Activated naive CD4-positive, alpha-beta T cell treated with Interleukin-2 at 50 U/mL for 16 hours (primary cell): ENCODE measurements at places on chromosomes 7 and 10.

DNA sequence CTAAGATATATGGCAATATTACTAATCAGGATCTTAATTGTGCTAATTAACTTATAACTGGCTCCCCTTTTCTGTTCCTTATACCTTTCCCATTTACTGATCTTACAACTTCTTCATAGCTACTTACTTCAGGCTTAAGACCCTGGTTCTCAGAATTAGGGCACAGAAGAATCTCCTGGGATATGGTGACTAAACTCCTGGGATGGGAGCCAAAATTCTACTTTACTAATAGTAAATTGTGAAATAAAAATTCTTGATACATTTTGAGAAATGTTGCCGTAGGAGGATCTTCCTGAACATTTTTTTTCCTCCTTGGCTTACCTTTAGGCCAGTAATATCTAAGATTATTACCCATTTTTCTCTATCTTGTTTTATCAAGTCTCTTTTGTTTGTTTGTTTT, 309.5 kb downstream of the ATRNL1 start:
- DNase-seq: no peak

- DNase-seq: peak; percentile 52
Observed at GRCh38 chr7:100476903-100477870, 1.8 kb downstream of the TSC22D4 start.

GRCh38 chr10:128868481-128868880, 598.6 kb upstream of the MGMT start:
- DNase-seq: no peak

DNA sequence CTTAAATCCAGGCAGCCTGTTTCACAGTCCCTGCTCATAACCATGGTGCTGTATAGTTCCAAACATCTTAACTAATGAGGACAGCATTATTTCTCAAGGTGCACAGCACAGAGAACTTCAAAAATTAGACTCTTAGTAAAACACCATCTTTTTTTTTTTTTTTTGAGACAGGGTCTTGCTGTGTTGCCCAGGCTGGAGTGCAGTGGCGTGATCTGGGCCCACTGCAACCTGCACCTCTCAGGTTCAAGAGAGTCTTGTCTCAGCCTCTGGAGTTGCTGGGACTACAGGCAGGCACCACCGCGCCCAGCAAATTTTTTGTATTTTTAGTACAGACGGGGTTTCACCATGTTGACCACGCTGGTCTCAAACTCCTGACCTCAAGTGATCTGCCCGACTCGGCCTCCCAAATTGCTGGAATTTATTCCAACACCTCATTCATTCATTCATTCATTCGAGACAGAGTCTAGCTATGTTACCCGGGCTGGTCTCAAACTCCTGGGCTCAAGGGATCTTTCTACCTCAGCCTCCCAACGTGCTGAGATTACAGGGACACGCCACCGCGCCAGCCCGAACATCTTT, 507 bp upstream of the TMEM254 start:
- DNase-seq: no peak

- DNase-seq: no peak
Observed at GRCh38 chr10:117546020-117546580, 3.6 kb downstream of the EMX2 start.

DNA sequence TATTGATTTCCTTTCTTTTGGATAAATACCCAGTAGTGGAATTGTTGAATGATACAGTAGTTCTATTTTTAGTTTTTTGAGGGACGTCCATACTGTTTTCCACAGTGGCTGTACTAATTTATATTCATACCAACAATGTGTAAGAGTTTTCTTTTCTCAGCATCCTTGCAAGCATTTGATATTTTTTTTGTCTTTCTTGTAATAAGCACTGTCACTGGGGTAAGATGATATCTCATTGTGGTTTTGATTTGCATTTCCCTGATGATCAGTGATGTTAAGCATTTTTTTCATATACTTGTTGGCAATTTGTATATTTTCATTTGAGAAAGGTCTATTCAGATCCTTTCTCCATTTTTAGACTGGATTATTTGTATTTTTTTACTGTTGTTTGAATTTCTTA, 308.7 kb downstream of the PTEN start:
- DNase-seq: no peak

DNA sequence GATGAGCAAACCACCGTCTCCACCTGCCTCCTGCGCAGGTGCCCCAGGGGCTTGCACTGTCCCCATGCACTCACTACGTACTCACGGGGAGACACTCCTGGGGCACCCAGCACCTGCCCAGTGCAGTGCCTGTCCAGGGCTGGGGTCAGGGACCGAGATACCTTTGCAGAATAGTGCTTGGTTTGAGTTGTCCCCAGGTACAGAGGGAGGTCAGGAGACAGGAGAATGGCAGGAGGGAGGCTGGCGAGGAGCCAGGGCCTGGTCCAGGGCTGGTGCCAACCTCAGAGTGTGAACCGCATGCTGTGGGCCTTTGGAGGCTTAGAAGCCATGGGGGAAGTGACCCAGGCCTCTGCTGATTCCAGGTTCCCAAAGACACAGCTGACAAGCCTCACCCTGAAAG, 110.1 kb upstream of the GPR26 start:
- DNase-seq: no peak

DNA sequence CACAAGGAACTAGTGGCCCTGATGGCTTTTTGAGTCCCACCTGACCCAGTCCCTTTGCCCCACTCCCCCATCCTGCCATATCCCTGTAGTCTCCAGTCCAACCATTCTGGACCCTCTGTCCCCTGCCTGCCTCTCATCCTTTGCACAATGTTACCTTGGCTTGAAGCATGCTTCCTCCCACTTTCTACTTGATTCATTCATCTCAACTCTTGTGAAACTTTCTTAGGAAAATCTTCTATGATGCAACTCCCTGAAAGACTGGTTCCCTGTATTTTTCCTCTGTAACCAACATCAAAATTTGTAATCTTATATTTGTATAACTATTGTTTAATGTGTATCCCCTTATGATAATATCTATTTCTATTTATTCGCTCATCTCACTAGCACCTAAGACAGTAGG, 151.5 kb downstream of the LRRTM3 start:
- DNase-seq: no peak

GRCh38 chr10:113379091-113379490, 173.8 kb upstream of the HABP2 start:
- no peak for DNase-seq

- DNase-seq: no peak
Observed at GRCh38 chr10:56881218-56881617, 520.2 kb upstream of the ZWINT start.

- DNase-seq: no peak
Observed at GRCh38 chr7:40401406-40401805, 266.6 kb downstream of the SUGCT start.

DNA sequence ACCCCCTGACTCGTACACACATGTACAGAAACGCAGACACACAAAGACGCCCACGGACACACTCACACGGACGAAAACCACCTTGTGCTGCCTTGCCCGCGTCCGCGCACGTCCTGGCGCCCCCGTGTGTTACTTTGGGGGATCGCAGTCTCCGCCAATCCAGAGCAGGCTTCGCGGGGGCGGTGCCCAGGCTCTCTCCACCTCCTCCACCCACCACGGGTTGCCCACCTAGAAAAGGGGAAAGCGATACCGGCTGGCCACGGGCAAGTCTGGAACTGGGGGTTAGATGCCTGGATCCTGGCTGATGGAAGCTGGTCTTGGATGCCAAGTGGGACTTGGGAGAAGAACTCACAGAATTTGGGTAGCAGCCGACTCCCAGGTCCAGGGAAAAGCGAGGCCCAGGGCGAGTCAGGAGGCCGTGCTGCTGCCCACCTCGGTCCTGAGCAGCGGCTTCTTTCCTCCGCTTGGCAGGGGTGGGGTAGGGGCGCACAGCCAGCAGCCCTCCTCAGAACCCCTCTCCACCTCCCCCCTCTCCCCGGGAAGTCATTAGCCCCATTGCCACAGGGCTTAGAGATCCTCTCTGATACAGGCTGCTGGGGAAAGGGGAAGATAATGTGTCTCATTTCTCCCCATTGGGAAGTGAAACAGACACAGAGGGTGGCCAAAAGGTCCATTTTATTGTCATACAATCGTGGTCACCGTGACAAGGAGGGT, 4.6 kb upstream of the VGF start:
- peak; percentile 85 for DNase-seq

DNA sequence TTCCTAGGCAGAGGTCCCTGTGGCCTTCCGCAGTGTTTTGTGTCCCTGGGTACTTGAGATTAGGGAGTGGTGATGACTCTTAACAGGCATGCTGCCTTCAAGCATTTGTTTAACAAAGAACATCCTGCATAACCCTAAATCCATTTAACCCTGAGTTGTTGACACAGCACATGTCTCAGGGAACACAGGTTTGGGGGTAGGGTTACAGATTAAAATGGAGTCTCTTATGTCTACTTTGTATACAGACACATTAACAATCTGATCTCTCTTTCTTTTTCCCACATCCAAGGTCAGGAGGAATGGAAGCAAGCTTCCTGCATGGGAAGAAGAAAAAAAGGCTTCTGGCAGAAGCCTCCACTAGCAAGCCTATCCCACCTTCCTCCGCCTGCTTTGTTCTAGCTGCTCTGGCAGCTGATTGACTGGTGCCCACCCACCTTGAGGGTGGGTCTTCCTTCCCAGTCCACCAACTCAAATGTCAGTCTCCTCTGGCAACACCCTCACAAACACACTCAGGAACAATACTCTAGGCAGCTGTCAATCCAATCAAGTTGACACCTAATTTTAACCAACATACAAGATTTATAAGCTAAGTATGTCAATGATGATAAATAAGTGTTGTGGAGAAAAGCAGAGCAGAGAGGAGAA, 176.5 kb upstream of the CCZ1B start:
- DNase-seq: no peak

DNA sequence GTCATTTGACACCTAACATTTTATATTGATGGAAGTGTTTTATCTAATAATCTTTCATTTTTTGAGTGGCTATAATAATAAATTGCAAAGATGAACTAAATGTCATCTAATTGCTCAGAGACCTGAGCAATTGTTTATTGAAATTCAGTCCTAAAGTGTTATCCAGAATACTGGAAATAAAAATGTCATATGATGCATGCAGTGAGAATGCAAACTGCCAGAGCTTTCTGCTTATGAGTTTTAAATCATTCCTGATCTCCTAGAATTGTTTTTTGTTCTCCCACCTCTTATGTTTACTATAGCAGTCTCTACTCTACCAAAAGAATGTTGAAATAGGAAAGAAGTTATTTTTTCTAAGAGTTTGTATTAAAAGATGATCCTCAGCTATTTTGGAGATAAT, 116.7 kb downstream of the FOXP2 start:
- DNase-seq: no peak
